ENCODE measurements at places on chromosomes 3 and 15.
A peak's percentile ranks its signal among the peaks of the same experiment; 100 is the strongest.

DNA sequence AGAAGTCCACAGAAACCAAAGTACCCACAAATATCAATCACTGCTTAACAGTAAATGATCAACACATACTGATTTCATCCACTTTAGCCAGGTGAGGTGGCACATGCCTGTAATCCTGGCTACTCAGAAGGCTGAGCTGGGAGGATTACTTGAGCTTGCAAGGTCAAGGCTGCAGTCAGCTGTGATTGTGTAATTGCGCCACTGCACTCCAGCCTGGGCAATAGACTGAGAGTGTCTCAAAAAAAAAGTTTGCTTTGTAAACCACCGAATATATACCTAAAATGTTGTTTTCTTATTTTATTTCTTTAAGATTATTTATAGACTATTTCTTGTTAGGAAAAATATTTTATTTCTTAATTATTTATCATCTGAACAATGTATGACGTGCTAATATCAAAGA lies 8.7 kb upstream of the ATP13A4 start:
- no peak for DNase-seq

DNA sequence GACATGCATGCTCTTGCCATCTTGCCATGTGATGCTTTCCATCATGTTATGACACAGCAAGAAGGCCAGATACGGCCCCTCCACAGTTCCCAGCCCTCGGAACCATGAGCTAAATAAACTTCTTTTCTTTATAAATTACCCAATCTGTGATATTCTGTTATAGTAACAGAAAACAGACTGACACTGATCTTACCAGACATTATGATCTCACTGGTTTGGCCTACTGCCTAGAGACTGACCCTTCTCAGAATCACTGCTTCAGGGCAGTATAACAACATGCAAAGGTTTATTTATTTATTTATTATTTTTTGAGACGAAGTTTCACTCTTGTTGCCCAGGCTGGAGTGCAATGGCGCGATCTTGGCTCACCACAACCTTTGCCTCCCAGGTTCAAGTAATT lies 14.0 kb downstream of the ZNF619 start:
- no peak for DNase-seq

DNA sequence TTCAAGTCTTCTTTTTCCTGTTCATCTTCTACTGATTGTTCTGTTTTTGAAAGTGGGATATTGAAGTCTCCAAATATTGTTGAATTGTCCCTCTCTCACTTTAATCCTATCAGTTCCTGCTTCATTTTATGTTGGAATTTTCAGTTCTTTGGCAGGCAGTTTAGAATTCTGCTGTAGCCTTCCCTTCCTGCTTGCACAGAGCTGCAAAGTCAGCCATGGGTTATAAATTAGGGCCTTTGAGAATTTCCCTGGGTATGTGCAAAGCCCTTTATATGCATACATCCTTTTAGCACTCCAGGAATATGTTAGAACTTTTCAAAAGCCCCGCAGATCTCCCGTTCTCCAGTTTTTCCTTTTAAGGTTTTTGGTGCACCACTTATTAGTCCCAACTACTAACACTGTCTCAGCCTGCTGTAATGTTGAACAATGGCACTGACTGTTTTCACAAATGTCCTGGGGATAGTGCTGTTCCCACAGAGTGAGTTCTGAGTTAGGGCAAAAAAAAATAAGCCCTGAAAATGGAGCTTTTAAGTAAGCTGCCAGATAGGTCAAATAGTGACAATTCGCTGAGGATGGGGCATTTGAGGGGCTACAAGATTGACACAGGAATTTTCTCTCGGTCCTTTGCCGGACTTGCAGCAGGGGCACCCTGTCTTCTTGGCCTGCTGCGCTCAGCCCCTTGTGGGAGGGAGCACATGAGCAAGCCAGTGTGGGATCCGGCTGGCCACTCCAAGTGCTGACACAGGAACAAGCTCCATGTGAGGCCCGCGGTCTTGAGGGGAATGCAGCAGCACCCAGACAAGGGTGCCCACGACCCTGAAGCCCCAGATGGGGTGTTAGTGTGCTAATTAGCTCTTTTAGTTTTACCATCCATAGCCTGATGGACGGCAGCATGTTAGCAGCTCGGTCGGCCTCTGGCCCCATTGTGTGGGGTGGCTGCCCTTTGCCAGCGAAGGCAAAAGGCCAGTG lies 96.0 kb downstream of the VPS8 start:
- no peak for DNase-seq

DNA sequence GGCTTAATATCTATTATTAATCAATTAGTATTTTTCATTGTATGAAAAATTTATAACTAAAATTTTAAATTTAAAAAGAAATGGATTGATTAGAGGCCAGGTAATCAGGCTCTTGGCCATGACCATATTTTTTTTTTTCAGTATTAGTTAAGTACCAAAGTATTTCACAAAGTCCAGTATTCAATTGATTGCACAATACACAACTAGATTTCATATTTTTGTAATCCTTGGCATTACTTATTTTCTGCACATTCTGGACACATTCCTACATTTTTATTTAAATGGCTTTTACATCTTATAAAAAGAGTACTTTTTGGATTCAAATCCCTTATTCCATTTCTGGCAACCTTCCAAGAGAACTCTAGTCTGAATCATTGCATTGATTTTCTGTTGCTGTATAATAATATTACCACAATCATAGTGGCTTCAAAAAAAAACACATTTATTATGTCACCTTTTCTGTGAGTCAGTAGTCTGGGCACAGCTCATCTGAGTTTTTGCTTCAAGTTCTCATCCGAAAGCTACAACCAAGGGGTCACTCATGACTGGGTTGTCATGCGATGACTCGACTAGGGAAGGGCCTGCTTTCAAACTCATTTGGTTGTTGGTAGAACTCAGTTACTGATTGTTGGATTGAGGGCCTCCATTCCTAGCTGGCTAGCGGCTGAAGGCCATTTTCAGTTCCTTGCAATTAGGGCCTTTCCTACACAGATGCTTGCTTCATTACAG lies 90.7 kb downstream of the CNTN6 start:
- no peak for DNase-seq

GRCh38 chr3:32391643-32392535 lies at the start of gene CMTM7:
CMTM7 (plus strand) TSS chr3:32391853; CDS start chr3:32391907, 54 bp downstream.
- DNase-seq, result peak; percentile 34

- DNase-seq, result no peak
Observed at GRCh38 chr15:77720173-77720572, 87.5 kb upstream of the LINGO1 start.

GRCh38 chr15:73751899-73752805 lies 999 bp downstream of the INSYN1 start:
- DNase-seq, result no peak

GRCh38 chr3:79175870-79176269 lies 591.9 kb downstream of the ROBO1 start:
- no peak for DNase-seq

All from stimulated activated CD4-positive, alpha-beta T cell treated with anti-CD3 and anti-CD28 coated beads, Interleukin-1b, Interleukin-23, amount 100 ng/mL, for 4 hours (primary cell).